ENCODE measurements at places on chromosomes 6 and 20. TPM values are rescaled to one million over a fixed set of nuclear protein-coding genes. Genes with fewer than 3 reads are reported as not detected.

DNA sequence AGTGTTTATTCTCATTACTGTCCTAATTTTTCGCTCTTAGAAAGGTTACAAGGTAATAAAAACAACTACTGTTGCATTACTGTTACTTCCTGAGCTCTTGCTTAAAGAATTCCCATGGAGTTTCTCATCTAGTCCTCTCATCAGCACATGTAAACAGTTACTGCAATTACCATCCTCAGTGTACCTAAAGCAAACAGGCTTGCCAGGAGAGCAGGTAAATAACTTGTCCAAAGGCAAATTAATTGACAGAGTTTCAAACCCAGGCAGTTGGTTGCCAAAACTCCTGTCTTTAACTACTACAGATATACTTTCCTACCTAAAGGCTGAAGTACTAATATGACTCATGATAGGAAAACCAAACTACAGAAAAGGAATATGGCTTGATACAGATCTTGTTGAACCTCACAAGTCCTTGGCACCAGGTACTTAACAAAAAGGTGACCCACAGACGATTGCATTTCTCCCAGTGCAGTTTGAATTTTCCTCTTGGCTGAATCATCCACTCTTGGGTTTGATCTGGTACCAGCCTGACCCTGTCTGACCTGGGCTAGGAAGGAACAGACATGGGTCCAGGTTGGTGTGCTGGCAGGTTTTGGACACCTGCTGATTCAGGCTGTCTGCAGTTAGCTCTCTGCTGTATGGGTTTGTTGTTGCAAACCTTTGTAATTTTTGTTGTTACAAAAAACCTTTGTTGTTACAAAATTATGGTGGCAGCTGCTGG lies 153.0 kb downstream of the CFAP61 start:
- no peak overlapping the region for H3K27ac ChIP-seq
- no peak overlapping the region for H3K4me3 ChIP-seq
- DNase-seq: no peak
- H3K4me1 ChIP-seq: no peaks in the 10 kb centered on the region
- H3K36me3 ChIP-seq: no peaks in the 10 kb centered on the region

Gene SPATA2
- total RNA-seq: 15.2 TPM

Gene LTB
- not detected for total RNA-seq

DNA sequence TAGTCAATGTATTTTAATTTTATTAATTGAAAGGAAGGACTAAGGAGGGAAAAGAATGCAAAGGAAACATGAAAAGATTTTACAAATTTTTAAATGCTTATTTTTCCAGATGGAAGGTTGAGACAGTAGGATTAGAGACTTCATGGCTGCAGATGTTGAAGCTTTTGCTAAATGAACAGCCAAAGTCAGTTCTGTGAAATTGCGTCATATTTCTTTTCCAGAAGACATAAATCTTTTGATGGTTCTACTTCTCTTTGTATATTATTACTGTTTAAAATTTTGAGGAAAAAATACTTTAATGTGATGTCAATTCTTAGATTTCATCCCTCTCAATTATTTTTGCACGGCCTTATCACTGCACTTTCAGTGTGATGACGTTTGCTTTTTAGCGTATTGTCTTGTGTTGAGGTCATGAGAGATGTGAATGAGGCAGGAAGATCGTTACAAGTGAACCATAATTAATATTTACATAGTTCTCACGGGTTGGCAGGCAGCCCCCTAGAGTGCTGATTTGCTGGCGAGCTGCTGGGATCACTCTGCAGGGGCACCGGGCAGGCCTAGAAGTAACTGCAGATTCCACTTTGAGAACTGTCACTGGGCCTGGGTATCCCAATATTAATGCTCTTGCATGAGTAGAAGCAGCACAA lies 158.1 kb downstream of the TBXT start:
- DNase-seq: no peak
- H3K36me3 ChIP-seq: no peaks in the 10 kb centered on the region
- no peak overlapping the region for H3K27ac ChIP-seq
- no peaks in the 10 kb centered on the region for H3K4me1 ChIP-seq
- H3K27me3 ChIP-seq: peaks cover 31% of the 10 kb centered on the region

Gene SLC16A10
- 12.5 TPM for total RNA-seq

- no peaks in the 10 kb centered on the region for H3K27me3 ChIP-seq
- H3K4me3 ChIP-seq: peak overlapping the region; percentile 88
- peak overlapping the region; percentile 91 for H3K27ac ChIP-seq
- H3K4me1 ChIP-seq: peaks cover 2% of the 10 kb centered on the region
- DNase-seq: peak; percentile 73
Observed at GRCh38 chr20:17680836-17681725, 961 bp downstream of the RRBP1 start.

Data from prostate gland (tissue), 2 donors.